ENCODE measurements at places on chromosomes 1 and 21. TPM values are rescaled to one million over a fixed set of nuclear protein-coding genes. Genes with fewer than 3 reads are reported as not detected.

The HECTD3 gene
- 63.4 TPM for total RNA-seq

The A3GALT2 gene
- 0.87 TPM for total RNA-seq

GRCh38 chr1:228807904-228808605, 72.8 kb downstream of the RHOU start:
- DNase-seq: no peak
- H3K4me3 ChIP-seq: no peak overlapping the region
- no peaks in the 10 kb centered on the region for H3K27me3 ChIP-seq
- no peaks in the 10 kb centered on the region for H3K36me3 ChIP-seq

DNA sequence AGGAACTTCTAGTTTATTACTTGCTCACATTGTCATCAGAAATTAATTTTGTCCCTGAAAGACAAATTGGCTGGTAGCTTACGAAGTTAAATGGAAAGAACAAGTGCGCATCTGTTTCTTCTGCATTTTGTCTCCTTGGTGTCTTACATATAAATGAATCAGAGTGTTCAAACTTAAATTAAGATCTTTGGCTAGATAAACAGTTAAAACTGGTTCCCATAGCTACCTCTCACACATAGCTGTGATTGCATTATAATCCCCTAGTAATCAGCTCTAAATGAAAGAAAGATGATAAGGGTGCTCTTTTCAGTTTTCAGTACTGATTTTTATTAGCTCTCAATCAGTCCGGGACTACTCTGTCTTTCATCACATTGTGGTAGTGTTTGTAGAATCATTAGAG, 124.2 kb upstream of the LMO4 start:
- H3K27me3 ChIP-seq: no peaks in the 10 kb centered on the region
- no peak for DNase-seq
- H3K4me1 ChIP-seq: no peaks in the 10 kb centered on the region
- no peak overlapping the region for H3K4me3 ChIP-seq
- H3K36me3 ChIP-seq: no peaks in the 10 kb centered on the region

DNA sequence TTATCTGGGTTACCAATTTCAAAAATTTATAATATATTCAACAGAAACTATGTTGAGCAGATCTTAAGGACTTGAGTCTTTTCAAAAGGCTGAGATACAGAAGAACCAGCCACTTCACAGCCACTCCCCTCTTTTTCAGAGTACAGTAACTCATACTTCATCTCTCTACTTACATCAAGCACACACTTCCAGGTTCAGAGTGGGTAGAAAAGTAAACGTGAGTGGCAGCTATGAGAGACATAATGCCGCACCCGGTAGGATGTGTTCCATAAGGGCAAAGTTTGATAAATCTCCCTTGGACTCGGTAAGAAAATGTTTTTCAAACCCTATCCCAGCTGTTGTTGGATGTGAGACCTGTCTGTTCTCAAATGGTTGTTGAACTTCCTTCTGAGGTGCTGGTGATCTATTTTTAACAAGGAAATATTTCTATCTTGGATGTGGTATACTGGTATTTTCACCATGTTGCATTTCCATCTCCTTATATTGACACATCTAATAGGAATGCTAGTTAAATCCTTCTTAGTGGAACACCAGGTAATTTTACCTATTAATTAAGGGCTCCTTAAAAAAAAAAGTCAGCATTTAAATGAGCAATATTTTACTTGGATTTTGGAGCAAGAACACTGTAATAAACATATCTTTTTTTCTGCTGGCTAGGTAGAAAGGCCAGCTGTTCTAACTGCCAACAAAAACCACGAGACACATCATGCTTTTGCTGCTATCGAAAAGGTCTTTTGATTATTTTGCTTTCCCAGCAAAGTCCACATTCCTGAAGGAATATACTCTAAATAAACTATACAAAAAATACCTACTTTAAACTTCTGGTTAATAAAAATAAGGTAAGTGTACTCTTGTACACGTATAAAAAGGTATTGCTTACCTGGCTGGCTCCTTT, 28.2 kb downstream of the CNN3 start:
- H3K27ac ChIP-seq: peak overlapping the region; percentile 16
- no peaks in the 10 kb centered on the region for H3K36me3 ChIP-seq
- H3K27me3 ChIP-seq: no peaks in the 10 kb centered on the region
- no peaks in the 10 kb centered on the region for H3K4me1 ChIP-seq
- no peak overlapping the region for H3K4me3 ChIP-seq

DNA sequence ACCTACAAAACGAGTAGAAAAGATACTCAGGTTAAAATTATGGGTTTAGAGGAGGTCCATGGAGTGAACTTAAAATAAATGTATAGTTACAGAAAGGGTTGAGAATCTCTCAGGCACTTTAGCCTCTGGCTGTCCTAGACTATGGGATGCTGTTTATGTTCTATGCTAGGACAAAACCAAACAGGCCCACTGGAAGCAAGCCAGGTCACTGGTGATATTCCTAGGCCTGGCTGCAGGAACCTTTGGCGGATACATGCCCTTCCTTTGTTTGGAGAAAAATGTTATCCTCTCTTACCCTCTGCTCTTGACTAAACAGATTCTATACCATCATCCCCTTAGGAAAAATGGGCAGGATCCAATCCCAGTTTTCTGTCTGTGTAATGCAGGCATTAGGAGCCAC, 90.7 kb upstream of the DUSP10 start:
- H3K4me3 ChIP-seq: no peak overlapping the region
- H3K36me3 ChIP-seq: no peaks in the 10 kb centered on the region
- DNase-seq: peak; percentile 25

- DNase-seq: no peak
- H3K27ac ChIP-seq: no peak overlapping the region
- no peaks in the 10 kb centered on the region for H3K27me3 ChIP-seq
- H3K4me1 ChIP-seq: no peaks in the 10 kb centered on the region
- H3K36me3 ChIP-seq: no peaks in the 10 kb centered on the region
Measured at GRCh38 chr1:175620376-175620775, 123.0 kb downstream of the TNR start.

The S100A2 gene
- 1.9 TPM for total RNA-seq

The CRYZ gene
- total RNA-seq: 21.4 TPM

DNA sequence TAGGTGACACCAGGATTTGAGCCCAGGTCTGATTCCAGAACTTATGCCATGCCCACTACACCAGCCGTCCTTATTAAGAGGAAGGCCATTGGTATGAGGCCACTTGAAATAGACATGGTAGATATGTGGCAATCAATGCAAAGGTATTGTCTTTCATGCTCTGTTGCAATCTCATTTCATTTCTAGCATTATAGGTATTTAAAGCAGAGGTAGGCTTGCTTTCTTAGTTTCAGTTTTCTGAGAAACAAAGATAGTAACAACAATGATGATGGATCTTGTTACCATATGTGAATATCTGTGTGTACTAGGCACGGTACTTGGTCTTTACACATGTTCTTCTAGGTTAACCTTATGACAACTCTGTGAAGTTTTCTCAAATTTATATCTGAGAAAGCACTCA, 113.1 kb downstream of the FGGY start:
- H3K4me3 ChIP-seq: no peak overlapping the region
- H3K4me1 ChIP-seq: peaks cover 2% of the 10 kb centered on the region

The PCP4 gene
- total RNA-seq: 0.94 TPM

GRCh38 chr1:201419746-201420607, 1.6 kb downstream of the TNNI1 start:
- no peaks in the 10 kb centered on the region for H3K27me3 ChIP-seq
- no peak overlapping the region for H3K27ac ChIP-seq
- H3K4me1 ChIP-seq: no peaks in the 10 kb centered on the region
- DNase-seq: peak; percentile 22
- no peaks in the 10 kb centered on the region for H3K36me3 ChIP-seq

The S100A9 gene
- 10.7 TPM for total RNA-seq

DNA sequence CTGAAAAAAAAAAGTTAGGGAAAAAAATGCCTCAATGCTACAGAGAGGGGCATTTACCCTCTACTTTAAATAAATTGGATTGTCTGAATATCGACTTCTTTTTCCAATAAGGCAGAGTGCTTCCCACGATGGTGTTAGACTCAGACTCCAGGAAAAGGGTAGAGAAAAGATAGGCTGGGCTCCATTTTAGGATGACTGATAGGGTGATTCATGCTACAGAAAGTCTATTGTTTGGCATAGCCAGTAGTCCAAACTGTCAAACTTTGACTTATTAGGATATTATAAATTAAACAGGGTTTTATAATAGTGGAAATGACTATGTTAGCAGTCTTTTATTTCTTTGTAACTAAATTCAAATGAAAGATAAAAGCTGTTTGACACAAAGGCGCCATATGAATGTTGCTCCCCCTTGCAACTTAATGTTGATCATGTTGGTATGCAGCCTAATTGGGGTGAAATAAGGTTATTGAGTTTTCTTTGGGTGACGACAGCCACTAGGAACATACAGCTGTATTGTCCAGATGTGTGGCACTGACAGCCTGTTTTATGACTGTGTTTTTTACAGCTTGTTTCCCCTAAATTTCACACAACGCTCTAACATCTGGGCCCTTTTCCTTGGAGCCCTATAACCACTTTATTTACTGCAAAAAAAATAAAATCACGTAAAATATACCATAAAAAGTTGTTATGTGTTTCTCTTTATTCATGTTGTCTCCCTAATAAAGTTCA, 69.3 kb downstream of the SPAG17 start:
- no peaks in the 10 kb centered on the region for H3K36me3 ChIP-seq
- no peak overlapping the region for H3K4me3 ChIP-seq
- no peak for DNase-seq
- no peaks in the 10 kb centered on the region for H3K4me1 ChIP-seq
- H3K27me3 ChIP-seq: no peaks in the 10 kb centered on the region
- H3K27ac ChIP-seq: no peak overlapping the region

DNA sequence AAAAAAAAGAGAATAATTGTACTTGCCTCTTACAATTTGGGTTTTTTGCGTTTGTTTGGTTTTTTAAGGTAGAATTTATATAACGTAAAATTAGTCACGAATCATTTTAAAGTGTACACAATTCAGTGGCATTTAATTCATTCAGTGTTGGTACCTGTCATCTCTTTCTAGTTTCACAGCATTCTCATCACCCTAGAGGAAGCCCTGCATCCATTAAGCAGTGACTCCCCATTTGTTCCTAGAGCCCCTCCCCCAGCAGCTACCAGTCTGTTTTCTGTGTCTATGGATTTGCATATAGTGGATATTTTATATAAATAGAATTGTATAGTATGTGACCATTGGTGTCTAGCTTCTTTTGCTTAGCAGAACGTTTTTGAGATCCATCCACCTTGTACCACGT, 233.2 kb upstream of the FMN2 start:
- H3K4me1 ChIP-seq: no peaks in the 10 kb centered on the region
- H3K4me3 ChIP-seq: no peak overlapping the region
- H3K36me3 ChIP-seq: no peaks in the 10 kb centered on the region

- H3K27me3 ChIP-seq: no peaks in the 10 kb centered on the region
- no peak overlapping the region for H3K27ac ChIP-seq
- H3K4me3 ChIP-seq: no peak overlapping the region
Measured at GRCh38 chr21:39961251-39961650, 94.0 kb downstream of the PCP4 start.

GRCh38 chr1:17168091-17168876, 36.6 kb upstream of the PADI1 start:
- no peaks in the 10 kb centered on the region for H3K36me3 ChIP-seq
- no peaks in the 10 kb centered on the region for H3K4me1 ChIP-seq
- H3K4me3 ChIP-seq: no peak overlapping the region

DNA sequence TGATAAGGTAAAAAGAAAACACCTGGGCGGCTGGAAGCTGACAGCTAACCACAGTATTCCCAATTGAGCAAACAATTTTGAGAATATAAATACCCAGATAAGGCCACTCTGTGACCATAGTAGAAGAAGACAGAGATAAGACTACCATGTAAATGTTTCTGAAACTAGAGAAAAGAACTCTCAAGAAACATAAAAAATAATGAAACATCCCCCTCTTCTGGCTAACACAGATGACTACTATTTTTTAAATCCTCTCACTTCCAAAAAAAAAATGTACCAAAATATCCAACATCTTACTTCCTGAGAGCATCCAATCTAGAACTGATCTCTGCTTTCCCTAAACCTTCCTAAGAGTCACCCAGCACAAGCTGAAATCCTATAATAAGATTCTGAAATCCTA, 125.9 kb downstream of the HFM1 start:
- H3K4me1 ChIP-seq: no peaks in the 10 kb centered on the region
- H3K4me3 ChIP-seq: no peak overlapping the region
- H3K36me3 ChIP-seq: no peaks in the 10 kb centered on the region
- no peak overlapping the region for H3K27ac ChIP-seq
- DNase-seq: no peak
- no peaks in the 10 kb centered on the region for H3K27me3 ChIP-seq

DNA sequence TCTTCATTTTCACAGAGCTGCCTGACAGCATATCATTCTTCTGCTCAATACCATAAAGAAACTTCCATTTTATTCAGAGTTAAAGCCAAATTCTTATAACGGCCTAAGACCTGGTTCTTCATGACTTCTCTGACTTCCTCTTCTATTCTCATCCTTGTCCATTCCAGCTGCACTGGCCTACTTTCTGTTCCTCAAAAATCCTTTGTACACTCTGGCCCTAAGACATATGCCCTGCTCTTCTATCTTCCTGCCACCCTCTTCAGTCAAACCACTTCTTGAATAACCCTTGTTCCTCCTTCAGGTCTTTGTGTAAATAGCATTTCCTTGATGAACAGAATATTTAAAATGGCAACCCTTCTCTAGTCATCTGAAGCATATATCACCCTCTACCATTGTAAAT, 1338.7 kb upstream of the ADGRL2 start:
- H3K27me3 ChIP-seq: no peaks in the 10 kb centered on the region
- no peaks in the 10 kb centered on the region for H3K36me3 ChIP-seq
- H3K4me3 ChIP-seq: no peak overlapping the region
- H3K4me1 ChIP-seq: no peaks in the 10 kb centered on the region

- DNase-seq: no peak
- no peaks in the 10 kb centered on the region for H3K36me3 ChIP-seq
- H3K27me3 ChIP-seq: no peaks in the 10 kb centered on the region
- H3K27ac ChIP-seq: no peak overlapping the region
Measured at GRCh38 chr21:42469272-42469671, 26.8 kb downstream of the RSPH1 start.

The EPHB2 gene
- 7.7 TPM for total RNA-seq

DNA sequence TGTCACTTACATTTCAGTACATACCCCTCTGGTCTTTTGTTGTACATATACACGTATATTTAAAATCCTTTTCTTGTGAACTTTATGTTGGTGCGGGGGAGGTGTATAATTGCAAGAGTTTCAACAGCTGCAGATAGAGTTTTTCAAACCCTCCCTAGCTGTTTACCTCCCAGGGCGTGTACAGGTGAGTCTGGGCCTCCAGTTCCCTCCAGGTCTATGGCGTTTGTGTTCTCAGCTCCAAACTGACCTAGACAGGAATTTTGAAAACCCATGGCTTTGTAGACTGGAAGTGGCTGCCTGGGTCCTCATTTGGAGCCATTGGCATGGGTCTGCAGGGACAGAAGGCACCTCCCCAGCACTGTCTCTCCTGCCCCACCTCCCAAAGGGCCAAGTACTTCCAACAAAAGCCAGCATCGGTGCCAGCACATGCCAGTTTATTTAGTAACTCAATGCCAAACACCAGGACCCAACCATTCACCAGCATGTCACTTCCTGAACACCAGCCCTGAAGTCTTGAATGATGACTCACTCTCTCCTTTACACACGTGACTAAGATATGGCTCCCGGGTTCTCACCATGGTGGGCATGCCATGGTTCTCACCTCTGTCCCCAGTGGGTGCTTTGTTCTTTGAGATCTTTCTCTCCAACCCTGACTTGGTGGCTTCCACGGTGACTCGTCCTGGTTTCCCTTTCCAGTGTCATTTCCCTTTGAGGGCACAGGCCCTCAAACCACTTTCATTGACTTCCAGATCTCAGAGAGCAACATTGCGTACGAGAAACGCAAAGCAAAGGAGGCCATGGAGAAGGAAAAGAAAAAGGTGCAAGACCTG, 57.3 kb upstream of the EFHD2 start:
- DNase-seq: no peak
- H3K36me3 ChIP-seq: no peaks in the 10 kb centered on the region
- no peak overlapping the region for H3K4me3 ChIP-seq

The GPR3 gene
- total RNA-seq: 0.47 TPM

All from testis (tissue), 5 donors.